ENCODE measurements at places on chromosomes 12 and 14.

- no peak for DNase-seq
Measured at GRCh38 chr12:69966409-69966808, 141.4 kb downstream of the MYRFL start.

GRCh38 chr14:104800015-104800770 lies 708 bp upstream of the ZBTB42 start:
- DNase-seq, result peak; percentile 69

GRCh38 chr12:43428088-43428600 lies 123.9 kb downstream of the ADAMTS20 start:
- DNase-seq, result no peak

DNA sequence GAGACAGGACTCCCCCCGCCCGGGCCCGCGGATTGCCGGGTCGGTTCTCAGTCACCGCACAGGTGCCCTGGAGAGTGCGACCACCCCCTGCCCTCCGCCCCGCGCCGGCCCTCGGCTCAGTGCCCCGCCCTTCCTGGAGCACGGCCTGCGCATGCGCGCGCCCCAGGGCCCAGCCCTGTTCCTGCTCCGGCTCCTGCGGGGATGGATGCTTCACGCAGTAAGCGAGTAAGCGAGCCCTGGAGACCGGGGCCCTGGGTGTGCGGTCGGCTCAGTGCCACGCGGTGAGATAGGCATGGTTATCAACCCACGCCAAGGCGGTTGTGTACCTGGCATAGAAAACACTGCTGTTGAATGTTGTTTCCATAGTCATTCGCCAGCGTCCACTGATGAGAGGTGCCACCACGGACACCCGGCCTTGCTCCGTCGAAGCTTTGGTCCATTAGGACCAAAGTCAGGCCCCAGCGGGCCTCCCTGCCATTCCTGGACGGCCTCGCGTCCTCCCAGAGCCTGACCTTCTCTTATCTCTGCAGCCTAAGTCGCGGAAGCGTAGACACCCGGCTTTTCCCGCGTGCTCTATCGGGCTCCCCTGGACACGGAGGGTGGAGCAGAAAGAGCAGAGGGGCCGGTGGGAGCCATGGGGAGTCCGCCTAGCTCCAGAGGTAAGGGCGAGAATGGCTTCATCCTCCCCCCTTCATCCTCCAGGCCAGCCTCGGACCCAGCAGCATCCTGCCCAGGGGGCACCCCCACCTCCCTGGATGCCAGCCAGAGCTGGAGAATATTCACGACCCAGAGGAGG lies 90.6 kb downstream of the PAPOLA start:
- DNase-seq, result peak; percentile 55

DNA sequence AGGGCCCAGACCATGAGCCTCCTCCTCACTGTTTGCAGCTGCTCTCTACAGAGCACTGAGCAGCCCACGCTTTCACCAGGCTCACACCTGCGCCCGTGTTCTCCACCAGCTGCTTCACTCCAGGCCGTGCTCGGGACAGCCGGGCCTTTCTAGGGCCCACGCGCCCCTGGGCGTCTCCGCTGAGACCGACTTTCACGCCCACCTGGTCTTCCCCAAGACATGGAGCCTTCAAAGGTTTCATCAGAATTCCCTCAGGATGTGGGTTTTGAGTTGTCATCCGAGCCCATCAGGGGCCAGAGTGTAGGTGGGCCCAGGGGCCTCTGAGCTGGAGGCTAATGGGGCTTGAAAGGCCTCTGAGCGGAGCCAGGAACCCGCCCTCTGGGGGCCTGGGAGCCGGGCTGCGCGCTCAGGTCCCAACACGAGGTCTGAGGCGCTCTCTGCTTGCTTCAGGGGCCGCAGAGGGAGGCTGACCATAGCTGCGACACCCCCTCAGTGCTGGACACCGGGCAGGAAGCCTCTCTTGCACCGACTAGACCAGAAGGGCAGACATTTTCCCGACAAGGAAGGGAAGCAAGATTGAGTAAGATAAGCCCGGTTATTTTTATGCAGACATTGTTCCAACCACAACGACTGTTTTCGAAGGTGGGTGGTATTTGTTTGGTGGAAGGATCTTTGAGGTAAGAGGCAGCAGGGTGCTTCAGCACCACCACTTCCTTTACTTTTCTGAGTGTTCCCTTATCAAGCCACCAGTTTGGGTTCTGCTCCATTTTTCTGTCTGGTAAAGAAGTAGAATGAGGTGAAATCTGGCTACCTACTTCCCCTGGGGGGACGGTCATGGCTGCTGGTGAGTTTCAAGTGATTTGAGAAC lies 125.0 kb upstream of the FUT8 start:
- DNase-seq, result peak; percentile 30

GRCh38 chr14:32400480-32400879 lies 71.4 kb downstream of the AKAP6 start:
- DNase-seq, result no peak

GRCh38 chr14:106058342-106058741 lies 532.0 kb downstream of the TMEM121 start:
- no peak for DNase-seq

GRCh38 chr12:121579981-121580868 lies 598 bp downstream of the KDM2B start:
- DNase-seq, result peak; percentile 63

GRCh38 chr14:91953170-91953985 lies 5.9 kb upstream of the FBLN5 start:
- DNase-seq, result no peak

DNA sequence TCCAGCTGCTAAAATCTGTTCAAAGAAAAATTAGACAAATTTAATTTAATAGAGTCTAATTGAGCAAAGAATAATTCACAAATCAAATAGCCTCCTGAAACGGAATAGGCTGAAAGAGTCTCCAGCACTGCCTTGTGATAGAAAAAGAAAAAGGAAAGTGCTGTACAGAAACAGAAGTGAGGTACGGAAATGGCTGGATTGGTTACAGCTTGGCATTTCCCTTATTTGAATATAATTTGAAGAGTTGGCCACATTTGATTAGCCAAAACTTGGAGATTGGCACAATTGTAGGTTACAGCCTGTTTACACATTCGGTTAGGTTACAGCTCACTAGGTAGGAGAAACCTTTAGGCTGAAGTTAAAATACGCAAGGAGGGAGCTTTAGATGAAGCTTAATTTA lies 24.8 kb upstream of the PCED1B start:
- no peak for DNase-seq

- DNase-seq, result no peak
Measured at GRCh38 chr12:124433147-124433874, 134.1 kb downstream of the NCOR2 start.
